ENCODE measurements at places on chromosomes 3 and 15. TPM values are rescaled to one million over a fixed set of nuclear protein-coding genes. Genes with fewer than 3 reads are reported as not detected.
A peak's percentile ranks its signal among the peaks of the same experiment; 100 is the strongest.

The CTXN2 gene
- total RNA-seq: not detected

The GMNC gene
- not detected for total RNA-seq

The ROBO1 gene
- total RNA-seq: 8.6 TPM

The AGTR1 gene
- total RNA-seq: 1.8 TPM

The FBN1 gene
- 106 TPM for total RNA-seq

DNA sequence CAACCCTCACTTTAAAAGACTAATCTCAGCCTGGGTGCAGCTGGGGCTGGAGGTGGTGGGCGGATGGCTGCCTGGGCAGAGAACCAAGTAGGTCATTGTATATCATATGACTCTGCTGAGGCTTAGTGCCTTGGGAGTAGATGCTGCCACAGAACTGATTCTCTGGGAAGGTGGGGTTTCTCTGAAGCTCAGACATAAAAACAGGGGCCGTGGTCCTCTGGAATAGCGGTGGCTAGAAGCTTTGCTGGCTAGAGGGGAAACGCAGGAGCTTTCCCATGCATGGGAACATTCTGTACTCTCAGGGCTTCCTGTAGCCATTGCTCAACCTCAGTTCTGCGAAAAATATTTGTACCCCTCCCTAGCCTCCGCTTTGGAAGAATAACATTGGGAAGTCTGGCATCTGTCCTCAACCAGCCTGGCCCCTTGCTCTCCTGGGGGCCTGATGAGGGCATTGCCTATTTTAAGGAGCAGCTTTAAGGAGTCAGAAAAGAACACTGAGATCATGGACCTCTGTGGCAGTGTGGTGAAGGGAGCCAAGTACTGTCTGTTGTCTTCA is 14.7 kb downstream of the TIMP4 start:
- peak overlapping the region; percentile 71 for H3K27ac ChIP-seq
- no peaks in the 10 kb centered on the region for H3K27me3 ChIP-seq
- H3K36me3 ChIP-seq: no peaks in the 10 kb centered on the region
- H3K4me1 ChIP-seq: peaks cover 3% of the 10 kb centered on the region
- H3K4me3 ChIP-seq: no peak overlapping the region
- peak; percentile 35 for DNase-seq

GRCh38 chr15:77859491-77860060 is 217.9 kb downstream of the TBC1D2B start:
- H3K36me3 ChIP-seq: no peaks in the 10 kb centered on the region
- peaks cover 6% of the 10 kb centered on the region for H3K4me1 ChIP-seq
- no peaks in the 10 kb centered on the region for H3K27me3 ChIP-seq
- DNase-seq: peak; percentile 82
- H3K4me3 ChIP-seq: no peak overlapping the region

DNA sequence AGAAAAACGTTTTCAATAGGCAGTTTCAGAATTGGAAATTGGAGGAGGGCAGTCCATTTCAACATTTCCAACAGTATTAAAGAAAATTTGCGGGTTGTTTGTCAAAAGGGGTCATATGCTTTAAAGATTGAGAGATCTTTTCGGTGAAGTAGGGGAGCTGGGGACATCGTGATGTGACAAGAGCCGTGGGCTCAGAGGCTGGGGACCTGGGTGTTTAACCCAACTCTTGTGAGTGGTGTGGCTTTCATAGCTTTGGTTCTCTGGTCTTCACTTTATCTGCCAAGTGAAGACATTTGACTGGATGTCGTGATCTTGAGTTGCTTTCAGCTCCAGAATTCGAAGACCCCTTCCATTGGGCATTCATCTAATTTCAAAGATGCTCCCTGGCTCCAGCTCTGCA is 133.2 kb downstream of the PGPEP1L start:
- peak overlapping the region; percentile 48 for H3K27ac ChIP-seq
- H3K4me1 ChIP-seq: peaks cover 8% of the 10 kb centered on the region
- no peaks in the 10 kb centered on the region for H3K27me3 ChIP-seq

- H3K4me1 ChIP-seq: no peaks in the 10 kb centered on the region
- no peak overlapping the region for H3K27ac ChIP-seq
- no peak for DNase-seq
- H3K27me3 ChIP-seq: no peaks in the 10 kb centered on the region
- H3K36me3 ChIP-seq: no peaks in the 10 kb centered on the region
These were observed 38.6 kb downstream of the SSR3 start for GRCh38 chr3:156516284-156516683.

DNA sequence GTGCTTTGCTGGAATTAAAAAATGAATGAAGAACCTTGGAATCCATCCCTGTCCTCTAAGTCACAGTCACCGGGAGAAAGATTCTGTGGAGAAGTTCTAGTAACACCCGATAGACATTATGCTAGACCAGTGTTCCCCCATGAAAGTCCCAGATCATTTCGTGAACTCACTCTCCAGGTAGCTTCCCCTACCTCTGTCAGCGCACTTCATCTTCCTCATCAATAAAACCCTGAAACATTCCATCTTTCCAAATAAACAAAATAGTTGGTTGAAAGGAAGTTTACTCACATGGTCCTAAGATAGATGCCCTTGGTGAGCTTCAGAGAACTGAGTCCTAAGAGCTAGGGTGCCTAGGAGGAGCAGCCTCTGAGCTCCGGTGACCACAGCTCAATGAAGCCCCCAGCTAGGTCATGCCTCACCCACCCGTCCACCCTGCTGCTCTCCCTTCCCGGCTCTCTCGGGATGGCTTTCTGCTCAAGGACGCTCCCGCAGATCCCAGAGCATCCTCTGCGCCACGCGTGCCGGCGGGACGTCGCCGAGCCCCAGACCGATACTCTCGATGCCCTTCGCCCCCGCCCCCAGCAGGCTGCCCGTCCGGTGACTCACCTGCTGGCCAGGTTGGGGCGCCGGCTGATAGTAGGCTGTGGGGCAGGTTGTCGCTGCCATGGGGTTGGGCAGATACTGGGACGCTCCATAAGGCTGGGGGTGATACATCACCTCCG is 776 bp downstream of the VGLL3 start:
- H3K27ac ChIP-seq: peak overlapping the region; percentile 91
- no peak for DNase-seq
- H3K27me3 ChIP-seq: peaks cover 37% of the 10 kb centered on the region
- no peaks in the 10 kb centered on the region for H3K4me1 ChIP-seq
- H3K36me3 ChIP-seq: no peaks in the 10 kb centered on the region
- peak overlapping the region; percentile 61 for H3K4me3 ChIP-seq

- H3K4me1 ChIP-seq: peaks cover 31% of the 10 kb centered on the region
- H3K27ac ChIP-seq: peak overlapping the region; percentile 68
- H3K36me3 ChIP-seq: no peaks in the 10 kb centered on the region
- DNase-seq: no peak
- H3K4me3 ChIP-seq: no peak overlapping the region
- no peaks in the 10 kb centered on the region for H3K27me3 ChIP-seq
These were observed 228.8 kb upstream of the BHLHE40 start for GRCh38 chr3:4750306-4750968.

DNA sequence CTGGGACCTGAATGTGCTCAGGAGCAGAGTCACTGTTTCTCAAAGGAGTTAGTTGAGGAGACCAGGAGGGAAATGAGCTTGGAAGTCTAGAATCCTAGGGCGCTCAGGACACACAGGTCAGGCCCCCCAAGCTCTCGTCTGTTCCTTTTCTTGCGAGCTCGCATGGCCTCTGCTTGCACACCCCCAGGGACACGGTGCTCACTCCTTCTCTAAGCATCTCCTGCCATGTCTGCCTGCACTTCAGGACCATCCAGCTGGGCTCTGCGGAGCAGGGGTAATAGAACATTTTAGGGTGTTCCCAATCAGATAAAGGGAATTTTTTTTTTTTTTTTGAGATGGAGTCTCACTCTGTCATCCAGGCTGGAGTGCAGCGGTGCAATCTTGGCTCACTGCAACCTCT is 213.2 kb downstream of the XXYLT1 start:
- no peaks in the 10 kb centered on the region for H3K4me1 ChIP-seq
- H3K27me3 ChIP-seq: no peaks in the 10 kb centered on the region
- H3K27ac ChIP-seq: no peak overlapping the region
- H3K36me3 ChIP-seq: no peaks in the 10 kb centered on the region

DNA sequence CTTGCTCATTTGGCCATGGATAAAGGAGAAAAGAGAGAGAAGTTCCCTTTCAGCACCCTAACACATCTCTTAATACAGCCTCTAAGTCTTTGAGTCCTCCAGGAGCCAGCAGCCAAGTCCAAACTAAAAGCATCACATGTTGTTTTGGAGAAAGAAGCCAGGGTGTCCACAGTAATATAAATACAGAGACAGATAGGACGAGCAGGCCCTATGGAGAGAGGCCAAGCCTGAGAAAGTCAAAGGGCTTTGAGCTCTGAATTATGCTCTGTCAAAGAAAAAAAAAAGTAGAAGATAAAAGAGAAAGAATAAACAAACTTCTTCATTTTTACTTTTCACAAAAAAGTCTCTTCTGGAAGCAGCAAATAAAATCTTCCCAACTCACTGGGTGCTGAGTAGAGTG is 92.4 kb upstream of the THBS1 start:
- peak; percentile 33 for DNase-seq
- no peaks in the 10 kb centered on the region for H3K36me3 ChIP-seq
- no peaks in the 10 kb centered on the region for H3K27me3 ChIP-seq
- peak overlapping the region; percentile 78 for H3K27ac ChIP-seq
- no peaks in the 10 kb centered on the region for H3K4me1 ChIP-seq
